Muscle of arm (tissue), 14 donors: ENCODE measurements at places on chromosomes 16 and 17. TPM values are rescaled to one million over a fixed set of nuclear protein-coding genes. Genes with fewer than 3 reads are reported as not detected.

The RASL10B gene
- polyA plus RNA-seq: 2.4 TPM

The RHBDL1 gene
- polyA plus RNA-seq: 2.1 TPM

The TNFRSF17 gene
- polyA plus RNA-seq: not detected

The ZNF750 gene
- not detected for polyA plus RNA-seq

The GP2 gene
- not detected for polyA plus RNA-seq

The SETD1A gene
- 10.5 TPM for polyA plus RNA-seq

The CACNG3 gene
- not detected for polyA plus RNA-seq

The CD300A gene
- 2.0 TPM for polyA plus RNA-seq

The LRRC46 gene
- polyA plus RNA-seq: 0.60 TPM

The CBX8 gene
- polyA plus RNA-seq: 4.5 TPM

The SUZ12 gene
- 23.7 TPM for polyA plus RNA-seq

The TMIGD1 gene
- polyA plus RNA-seq: not detected

The AOC2 gene
- polyA plus RNA-seq: 0.53 TPM

The RUNDC3A gene
- not detected for polyA plus RNA-seq

The MPP3 gene
- not detected for polyA plus RNA-seq

DNA sequence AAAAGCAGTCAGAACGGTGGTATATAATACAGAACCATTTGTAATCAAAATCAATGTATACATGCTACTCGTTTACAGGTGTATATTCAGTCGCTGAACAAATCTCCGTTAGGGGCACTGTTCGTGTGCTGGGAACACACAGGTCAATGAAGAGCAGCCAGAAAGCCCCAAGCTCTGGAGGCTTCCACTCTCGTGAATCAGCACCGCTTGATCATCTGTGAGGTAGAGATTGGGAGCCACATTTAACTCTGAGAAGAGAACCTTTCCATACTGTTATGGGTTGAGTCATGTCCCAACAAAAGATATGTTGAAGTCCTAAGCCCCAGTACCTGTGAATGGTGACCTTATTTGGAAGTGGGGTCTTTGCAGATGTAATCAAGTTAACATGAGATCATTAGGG is 5.4 kb upstream of the CYTH1 start:
- no peak for DNase-seq

DNA sequence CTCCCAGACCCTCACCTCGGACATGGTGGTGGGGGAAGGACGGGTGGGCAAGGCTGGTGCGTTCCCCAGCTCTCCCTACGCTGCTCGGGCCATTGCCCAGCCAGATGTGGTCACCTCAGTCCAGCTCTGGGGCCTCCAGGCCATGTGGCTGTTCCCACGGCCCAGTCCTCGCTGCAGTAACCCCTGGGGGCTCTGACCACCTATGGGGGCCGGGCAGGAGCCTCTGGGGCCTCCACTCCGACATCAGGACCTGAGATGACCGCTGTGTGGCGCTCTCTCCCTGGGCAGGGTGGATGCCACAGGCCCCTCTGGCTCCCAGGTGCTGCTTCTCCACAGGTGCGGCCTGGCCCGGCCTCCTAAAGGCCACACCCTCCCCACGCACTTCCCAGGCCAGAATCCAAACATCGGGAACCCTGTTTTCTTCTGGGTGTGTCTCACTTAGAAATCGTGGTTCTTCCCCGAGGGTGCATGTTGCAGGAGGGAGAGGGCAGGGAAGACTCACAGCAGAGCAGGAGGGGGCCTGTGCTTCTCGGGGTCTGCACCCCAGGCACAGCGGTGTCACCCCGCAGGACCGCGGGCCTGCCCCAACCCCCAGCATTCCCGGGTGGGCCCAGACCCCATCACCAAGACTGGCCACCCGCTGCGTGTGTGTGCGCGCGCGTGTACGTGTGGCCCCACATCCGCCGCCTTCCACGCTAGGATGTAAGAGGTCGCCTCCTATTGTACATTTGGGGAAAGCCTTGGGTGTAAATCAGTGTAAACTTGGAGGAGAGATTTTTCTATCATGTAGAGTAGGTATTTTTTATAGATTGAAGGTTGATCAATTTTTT is 5.9 kb upstream of the CAPN15 start:
- no peak for DNase-seq

GRCh38 chr16:23905027-23905426 is 69.2 kb downstream of the PRKCB start:
- peak; percentile 1 for DNase-seq

DNA sequence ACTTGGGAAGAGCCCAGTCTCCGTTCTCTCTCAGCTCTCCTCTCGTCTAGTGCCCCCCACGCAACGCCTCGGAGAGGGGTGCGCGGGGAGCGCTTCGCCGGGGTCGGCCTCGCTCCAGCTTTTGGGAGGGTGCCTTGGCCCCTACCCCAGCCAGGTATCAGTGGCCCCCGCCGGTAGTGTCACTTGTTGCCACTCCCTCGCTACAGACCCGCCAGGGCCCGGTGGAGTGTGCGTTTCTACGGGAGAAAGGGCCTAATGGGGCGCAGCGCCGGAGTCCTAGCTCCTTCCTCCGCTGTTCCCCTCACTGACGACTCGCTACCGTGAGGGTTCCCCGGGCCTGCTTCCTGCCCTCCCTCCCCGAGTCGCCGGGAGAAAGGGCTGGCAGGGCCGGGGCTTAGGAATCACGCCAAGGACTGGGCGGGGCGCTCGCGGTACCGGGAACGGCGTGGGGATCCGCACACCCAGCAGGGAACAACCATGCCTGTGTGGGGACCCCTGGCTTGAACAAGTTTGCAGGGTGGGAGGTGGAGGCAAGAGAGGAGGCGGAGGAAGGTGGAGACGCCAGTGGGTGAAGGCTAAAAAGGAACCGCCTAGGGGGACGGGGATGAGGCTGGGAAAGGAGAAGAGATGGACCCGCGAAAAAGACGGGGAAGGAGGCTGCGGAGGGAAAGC is 997 bp upstream of the CDH11 start:
- DNase-seq: peak; percentile 81

DNA sequence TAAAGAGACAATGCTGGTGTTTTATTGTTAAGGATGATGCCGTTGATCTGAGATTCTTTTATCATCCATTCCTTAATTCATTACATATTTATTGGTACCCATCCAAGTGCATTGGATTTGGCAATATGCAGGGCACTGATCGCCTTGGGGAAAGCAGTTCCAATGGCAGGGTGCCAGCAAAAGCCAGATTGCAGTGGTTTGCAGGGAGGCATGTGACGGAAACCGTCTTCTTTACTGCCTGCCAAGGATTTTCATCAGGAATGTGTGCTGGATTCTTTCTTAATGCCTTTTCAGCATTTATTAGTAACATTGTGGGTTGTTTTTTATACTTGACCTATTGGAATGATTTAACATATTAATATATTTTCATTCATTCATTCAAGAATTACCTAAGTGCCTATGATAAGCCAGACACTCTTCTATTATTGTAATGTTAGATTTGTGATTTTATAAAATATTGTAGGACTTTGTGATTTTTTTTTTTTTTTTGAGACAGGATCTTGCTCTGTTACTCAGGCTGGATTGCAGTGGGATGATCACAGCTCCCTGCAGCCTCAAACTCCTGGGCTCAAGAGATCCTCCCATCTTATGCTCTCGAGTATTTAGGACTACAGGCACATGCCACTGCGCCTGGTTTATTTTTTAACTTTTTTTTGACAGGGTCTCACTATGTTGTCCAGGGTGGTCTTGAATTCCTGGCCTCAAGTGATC is 93.4 kb upstream of the TNRC6A start:
- DNase-seq: peak; percentile 65

GRCh38 chr17:31838636-31839225 is 20.3 kb downstream of the COPRS start:
- no peak for DNase-seq

DNA sequence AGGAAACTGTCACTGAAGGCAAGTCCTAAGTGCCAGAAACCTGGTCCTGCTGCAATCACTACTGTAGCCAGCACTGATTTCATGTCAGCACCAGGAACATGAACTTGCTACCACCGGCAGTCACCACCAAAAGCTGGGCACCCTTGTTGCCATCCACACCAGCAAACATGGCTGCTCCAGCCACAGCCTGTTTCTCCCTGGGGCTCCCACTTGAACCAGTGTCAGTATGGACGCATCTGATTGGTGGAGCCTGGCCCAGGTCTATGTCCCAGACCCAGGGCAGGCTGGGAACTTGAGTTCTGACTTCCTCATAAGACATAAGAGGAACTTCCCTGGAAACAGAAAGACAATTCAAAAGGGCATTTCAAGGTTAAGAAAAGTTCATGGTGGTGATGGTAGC is 56.5 kb downstream of the COPRS start:
- DNase-seq: no peak

GRCh38 chr16:4790261-4790660 is 2.1 kb upstream of the SEPTIN12 start:
- no peak for DNase-seq

- DNase-seq: no peak
Measured at GRCh38 chr17:1473841-1474240, 17.8 kb upstream of the CRK start.

DNA sequence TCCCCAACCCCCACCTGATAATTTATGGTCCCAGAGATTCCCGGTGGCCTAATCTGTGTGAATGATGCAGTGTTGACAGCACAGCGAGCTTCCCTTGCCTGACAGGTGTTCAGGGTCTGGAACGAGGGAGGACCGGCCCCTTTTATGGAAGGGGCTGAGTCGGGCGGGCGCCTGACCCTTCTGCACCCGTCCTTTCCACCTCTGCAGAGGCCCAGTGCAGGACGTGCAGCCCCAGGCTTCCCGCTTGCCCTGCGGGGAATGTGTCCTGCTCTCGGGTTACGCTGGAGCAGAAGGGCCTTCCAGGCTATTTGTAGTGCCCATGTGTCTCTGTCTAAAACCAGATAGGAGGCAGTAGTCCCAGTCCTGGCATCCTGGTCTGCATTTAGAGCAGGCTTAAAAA is 16.2 kb downstream of the SMTNL2 start:
- DNase-seq: no peak

DNA sequence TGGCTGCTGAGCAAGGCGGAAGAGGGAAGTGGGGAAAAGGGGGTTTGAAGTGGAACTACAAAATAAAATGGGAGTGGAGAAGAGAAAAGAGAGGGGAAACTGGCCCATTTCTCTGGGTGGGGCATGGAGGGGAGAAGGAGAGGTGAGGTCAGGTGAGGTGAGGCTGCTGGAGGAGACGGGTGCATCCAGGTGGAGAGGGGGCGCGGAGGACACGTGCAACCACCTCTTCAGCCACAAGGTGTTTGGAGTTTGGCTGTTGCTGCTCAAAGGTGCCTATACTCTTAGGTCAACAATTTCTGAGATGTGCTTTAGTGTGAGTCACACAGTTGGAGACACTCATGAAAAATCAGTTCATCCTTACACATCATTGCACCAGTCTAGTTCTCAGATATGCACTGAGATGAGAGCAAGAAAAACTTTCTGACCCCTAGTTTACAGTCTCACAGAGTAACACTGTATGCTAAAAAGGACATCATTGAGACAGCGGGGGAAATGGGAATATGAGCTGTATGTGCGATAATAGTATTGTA is 4.8 kb downstream of the SLC6A4 start:
- no peak for DNase-seq

- peak; percentile 45 for DNase-seq
Measured at GRCh38 chr16:64865069-64865696, 256.7 kb downstream of the CDH11 start.

- peak; percentile 41 for DNase-seq
Measured at GRCh38 chr16:68236826-68237242, 907 bp upstream of the ESRP2 start.

DNA sequence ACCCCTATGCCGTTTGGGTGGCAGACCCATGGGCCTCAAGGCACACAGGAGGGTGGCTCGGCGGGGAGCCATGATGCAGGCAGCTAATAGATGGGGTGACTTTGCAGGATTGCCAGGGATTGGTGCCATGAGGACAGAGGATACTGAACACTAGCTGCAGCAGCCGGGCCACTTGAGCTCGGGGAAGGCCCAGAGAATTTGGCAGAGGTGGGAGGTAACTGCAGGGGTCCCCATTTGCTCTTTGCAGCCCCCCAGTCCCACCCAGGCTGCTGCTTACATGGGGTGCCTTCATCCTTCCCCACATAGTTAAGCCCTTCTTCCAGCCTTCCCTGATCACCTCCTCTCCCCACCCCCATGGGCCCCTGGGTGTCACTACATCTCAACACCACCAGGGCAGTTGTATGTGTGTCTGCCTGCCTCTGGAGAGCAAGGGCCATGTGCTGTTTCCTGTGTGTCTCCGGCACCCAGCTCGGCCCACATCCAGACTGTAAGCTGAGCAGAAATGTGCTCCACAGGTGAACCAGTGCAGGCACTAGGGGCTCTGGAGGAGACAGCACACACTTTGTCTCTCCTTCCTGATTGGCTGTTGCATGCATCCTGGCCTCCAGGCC is 52.0 kb downstream of the SREBF1 start:
- DNase-seq: no peak

DNA sequence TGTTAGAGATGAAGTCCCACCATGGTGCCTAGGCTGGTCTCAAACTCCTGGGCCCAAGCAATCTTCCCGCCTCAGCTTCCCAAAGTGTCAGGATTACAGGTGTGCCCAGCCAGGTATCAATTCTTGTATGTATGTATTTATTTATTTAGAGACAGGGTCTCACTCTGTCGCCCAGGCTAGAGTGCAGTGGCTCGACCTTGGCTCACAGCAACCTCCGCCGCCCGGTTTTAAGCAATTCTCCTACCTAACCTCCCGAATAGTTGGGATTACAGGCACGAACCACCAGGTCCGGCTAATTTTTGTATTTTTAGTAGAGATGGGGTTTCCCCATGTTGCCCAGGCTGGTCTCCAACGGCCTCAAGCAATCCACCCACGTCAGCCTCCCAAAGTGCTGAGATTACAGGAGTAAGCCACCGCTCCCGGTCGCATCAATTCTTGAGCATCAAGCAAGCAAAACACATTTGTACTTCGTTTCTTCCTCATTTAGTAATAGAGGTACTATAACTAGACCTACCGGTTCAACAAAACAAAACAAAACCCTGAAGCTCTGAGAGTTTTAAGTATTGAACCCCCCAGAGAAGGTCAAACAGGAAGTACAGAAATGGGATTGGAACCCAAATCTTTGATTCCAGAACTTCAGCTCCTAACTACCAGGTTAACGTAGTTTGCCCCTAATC is 1.0 kb upstream of the ZNF500 start:
- DNase-seq: no peak

DNA sequence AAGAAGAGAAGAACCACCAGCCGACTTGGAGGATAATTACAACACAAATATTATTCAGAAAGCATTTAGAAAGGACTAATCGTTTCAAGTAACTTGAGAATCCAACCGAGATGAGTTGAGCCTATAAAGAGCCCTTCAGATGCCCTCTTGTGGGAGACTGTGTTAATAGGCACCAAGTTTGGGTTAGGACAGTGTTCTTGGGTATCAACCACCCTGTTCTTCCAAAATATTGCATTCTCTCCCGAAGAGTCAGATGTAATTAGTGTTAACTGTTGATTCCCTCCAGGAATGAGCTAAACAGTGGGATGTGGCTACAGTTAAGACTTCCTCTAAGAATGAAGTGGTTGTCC is 87.8 kb upstream of the NOL11 start:
- DNase-seq: no peak
